ENCODE measurements at places on chromosomes 11 and 22.

DNA sequence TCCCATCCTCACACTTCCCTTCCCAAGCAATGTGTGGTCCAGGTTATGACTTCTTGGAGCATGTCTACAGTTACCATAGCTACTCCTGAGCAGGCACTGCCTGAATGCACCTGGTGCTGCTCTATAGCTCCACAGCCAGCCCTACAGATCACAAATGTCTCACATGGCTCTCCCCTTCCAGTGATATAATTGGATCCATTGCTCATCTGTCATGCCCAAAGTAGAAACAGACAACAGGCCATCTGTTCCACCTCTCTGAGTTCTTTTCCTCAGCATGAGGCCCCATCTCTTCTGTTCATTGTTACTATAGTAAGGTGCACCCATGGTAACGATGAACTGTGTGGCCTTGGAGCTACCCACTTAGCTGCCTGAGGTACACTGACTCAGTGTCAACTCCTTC is 320.3 kb upstream of the ZC3H12C start:
- no peak for DNase-seq

GRCh38 chr11:104064034-104064630 is 27.7 kb downstream of the DDI1 start:
- DNase-seq = no peak

DNA sequence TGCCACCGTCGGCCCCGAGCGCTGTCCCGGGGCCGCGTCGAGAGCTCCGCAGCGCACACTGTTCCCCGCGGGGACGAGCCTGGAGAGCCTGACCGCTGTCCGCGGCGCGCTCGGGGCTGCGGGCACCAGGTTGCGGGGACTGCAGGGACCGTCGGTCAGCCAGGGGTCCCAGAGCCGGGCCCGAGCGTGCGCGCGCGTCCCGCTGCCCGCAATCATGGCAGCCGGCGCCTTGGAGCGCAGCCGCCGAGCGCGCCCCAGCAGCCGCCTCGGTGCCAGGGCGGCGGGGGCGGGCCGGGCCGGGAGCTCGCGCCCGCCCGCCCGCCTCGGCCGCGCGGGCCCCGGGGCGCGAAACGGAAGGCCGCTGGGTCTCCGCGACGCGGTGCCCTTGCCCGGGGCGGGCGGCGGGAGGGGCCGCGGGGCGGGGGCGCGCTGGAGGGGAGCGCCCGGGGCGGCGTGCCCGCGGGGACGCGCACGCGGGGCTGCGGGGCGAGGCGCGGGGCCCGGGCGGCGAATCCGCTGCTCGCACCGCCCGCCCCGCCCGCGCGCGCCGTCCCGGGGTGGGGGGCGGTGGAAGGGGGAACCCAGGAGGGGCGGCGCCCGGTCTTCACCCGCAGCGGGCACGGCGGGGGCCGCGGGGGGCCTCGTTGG is 79.4 kb upstream of the PPARA start:
- peak; percentile 85 for DNase-seq

- DNase-seq = no peak
Observed at GRCh38 chr22:40345815-40346184, 500 bp upstream of the ADSL start.

- DNase-seq = no peak
Observed at GRCh38 chr22:42857845-42858481, 890 bp upstream of the ARFGAP3 start.

DNA sequence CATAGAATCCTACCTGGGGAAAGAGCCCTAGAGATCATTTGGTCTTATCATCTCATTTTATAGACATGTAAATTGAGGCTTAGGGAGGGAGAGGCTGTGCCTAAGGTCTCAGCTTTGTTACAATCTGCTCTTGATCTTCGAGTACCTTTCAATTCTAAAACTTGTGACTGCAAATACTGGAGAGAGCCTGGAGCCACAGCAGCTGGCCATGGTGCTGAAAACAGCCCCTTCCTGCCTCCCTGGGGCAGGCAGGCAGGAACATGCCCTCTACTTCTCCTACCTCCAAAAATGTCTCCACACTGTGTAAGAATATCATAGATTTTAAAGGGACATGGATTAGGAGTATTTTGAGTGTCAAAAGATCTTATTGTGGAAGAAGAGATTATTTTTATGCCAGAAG is 52.2 kb downstream of the C22orf42 start:
- DNase-seq = no peak

DNA sequence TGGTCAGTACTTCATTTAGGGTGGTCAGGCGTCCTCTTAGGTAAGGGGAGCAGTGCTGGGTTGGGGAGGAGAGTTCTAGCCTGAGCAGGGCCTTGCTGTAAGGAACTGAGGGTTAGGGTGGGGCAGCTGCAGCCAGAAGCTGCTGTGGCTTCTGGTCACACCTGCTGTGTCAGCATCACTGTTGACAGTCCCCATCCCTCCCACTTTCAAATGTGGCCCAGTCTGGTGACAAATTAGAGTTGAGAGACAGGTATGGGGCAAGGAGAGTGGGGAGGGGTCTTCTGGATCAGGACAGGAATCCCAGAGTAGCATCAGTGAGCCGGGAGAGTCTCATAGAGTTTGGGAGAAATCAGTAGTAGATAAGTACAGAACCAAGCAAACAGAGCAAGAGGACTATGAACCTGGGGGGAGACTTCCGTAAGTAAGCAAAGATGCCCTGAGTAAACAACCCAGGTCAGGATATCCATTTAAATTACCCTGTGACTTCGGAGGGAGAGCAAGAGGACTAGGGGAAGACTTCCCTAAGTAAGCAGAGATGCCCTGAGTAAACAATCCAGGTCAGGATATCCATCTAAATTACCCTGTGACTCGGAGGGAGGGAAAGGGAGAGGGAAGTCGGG is 53.7 kb downstream of the PPP6R2 start:
- DNase-seq = no peak

GRCh38 chr11:116787786-116788486 is at the start of gene ZPR1:
TSS of gene ZPR1 (minus strand) at chr11:116788023. CDS start at chr11:116787990, 33 bp downstream.
- peak; percentile 58 for DNase-seq

GRCh38 chr11:96259134-96259830 is 83.7 kb downstream of the MAML2 start:
- no peak for DNase-seq

- no peak for DNase-seq
Observed at GRCh38 chr11:14390669-14391068, 31.7 kb upstream of the RRAS2 start.

GRCh38 chr11:69127081-69127850 is 28.5 kb upstream of the SMIM38 start:
- no peak for DNase-seq

DNA sequence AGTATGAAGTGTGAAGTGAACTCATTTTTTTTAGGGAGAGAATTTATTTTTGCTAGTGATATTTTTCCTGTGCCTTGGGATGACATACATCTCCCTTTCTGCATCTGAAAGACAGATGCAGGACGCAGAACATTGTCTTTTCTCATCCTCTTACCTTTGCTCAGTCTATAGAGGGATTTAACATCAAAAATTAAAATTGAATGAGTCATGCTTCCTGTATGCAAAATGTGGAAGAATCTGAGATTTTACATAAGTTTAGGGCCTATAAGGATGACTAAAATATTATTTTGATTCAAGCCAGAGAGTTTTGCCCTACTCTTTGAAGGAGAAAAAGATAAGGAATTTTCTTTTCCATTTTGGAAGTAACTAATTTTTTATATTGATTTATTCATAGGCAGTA is 27.3 kb downstream of the XRCC6 start:
- no peak for DNase-seq

DNA sequence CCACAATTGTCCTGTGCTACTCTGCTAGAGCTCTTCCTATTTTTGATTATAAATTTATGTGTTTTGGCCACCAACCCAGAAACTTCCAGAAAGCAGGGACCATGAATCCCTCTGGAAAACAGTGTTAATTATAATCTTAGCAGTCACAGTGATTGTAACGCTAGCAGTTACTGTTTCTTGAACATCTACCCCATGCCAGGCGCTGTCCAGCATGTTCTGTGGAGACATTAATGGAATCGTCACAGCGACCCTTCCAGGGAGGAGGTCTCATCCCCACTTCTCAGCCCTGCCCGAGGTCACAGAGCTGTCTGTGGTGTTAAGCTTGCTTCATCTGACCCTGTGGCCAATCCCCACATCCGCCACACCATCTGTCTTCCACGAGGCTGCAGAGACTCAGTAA is 13.9 kb upstream of the PNPLA5 start:
- no peak for DNase-seq

DNA sequence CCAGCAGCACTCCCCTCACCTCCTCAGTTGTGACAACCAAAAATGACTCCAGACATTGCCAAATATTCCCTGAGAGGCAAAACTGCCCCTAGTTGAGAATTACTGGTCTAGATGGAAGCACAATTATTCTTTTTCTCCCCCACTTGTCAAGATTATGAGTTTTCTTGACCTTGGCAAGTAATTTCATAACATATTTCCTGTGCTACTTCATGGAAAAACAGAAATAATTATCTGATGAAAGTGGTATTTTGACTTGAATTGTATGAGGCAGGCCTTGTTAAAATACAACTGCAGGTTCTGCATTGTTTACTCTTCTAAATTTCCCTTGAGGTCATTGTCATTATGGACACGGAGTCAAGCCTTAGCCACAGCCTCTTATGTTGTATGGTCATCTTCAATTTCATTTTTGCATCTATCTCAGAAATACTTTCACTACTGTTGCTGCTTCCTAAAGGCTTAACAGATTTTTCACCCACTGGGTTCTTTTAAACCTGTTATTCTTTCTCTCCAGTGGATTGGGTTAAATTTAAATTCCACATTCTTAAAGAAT is 32.2 kb upstream of the LDLRAD3 start:
- DNase-seq = no peak

GRCh38 chr22:29245626-29246385 is 22.0 kb downstream of the RHBDD3 start:
- peak; percentile 36 for DNase-seq

DNA sequence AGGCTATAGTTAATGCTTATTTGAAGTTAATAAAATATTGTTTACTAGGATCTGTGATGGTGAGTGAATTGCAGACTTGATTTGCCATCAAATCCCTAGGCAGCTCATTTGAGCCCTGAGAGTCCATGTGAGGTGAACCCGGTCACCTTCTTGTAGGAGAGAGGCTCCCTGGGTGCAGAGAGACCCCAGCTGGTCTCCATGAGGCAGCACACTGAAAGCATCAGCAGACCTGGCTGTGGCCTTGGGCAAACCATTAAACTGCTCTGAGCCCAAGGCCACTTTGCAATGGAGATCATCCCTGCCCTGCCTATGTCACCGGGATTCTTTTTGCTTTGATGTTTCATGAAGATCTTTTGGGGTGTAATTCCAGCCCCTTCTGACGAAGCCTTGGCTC is 125.2 kb downstream of the MICAL2 start:
- peak; percentile 29 for DNase-seq

- DNase-seq = no peak
Observed at GRCh38 chr11:69356703-69357457, 62.9 kb downstream of the MYEOV start.

DNA sequence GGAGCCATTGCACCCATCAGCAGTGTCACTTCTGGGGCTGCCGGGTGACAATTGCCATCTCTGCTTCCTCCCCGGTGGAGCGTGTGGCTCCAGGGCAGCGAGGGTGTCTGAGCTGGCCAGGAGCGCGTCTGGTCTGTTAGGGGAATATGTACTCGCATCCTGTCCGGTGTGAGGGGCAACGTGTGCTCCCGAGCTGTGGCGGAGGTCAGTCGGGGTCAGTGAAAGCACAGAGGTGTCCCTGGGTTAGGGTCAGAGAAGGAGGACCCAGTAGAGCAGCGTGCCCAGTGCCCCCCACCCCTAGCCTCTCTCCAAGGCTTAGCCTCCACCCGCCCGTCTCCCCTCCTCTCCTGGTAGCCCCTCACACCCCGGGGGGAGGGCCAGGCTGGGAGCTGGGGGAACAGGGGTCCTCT is 1.5 kb downstream of the CLCF1 start:
- no peak for DNase-seq

DNA sequence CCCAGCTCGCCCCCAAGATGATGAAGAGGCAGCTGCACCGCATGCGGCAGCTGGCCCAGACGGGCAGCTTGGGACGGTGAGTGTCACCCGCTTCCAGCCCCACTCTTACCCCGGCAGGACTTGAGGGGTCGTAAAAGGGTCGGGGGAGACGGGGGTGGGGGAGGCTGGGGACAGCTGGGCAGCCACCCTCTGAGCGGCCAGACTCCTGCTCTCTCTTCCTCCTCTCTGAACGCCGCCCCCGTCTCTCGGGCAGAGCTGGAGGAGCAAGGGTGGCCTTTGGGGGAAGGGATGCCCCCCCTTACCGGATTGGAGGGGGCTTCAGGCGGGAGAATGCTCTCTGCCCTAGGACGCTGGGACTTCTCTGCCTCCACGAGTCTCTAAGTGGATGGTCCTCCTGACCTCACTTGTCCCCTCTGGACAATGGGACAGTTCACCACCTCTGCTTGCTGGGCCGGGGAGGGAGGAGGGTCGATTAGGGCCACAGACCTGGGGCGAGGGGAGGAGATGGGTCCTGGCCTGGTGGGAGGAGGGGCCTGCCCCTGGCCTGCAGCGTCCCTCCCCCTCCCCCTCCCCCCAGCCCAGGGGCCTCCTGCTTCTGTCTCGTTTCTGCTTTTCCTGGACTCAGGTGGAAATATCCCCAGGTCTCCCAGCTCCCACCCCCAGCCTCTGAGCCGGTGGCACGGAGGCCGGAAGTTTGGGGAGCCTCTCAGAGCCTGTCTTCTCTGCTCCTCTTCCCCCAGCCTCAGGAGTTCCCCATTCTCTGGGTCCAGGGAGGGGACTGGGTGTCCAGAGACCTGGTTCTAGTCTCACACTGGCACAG is 512 bp downstream of the SH3BP1 start:
- DNase-seq = no peak

GRCh38 chr11:66230978-66231377 is 37.5 kb upstream of the RAB1B start:
- no peak for DNase-seq

DNA sequence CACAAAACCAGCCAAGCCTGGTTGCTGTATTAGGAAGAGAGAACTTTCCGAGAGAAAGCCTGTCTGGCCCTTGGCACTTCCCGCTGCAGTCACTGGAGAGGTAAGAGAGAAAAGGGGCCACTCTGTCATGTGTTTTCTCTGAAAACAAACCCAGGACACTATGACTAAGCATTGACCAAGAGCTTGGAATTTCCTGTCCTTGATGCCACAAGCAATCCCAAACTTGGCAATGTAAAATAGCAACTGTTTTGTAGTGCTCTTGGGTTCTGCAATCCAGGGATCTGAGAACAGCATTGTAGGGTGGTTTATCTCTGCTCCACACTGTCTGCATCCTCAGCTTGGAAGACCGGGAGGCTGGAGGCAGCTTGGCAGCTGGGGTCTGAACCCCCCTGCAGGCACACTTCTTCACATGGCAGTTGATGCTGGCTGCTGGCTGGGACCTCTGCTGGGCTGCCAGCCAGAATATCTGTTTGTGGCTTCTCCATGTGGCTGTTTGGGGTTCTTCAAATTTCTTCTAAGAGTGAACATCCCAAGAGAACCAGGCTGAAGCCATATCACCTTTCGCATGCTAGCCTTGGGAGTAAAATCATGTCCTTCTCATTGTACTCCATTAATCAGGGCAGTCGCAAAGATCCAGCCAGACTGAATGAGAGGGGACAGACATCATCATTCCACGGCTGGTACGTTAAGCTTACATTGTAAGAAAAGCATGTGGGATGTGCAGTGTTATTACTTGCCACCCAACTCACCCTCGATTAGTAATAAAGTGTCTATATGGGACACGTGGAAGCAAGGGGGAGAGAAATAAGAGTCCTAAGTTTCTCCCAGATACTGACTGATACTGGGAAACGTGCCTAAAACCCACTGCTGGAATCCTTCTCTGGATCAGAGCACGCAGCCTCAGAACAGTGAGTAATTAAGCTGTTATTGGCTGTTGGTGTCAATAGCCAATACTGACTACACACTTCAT is 537.4 kb upstream of the B3GAT1 start:
- DNase-seq = no peak

Data from GDM1 (cell line).